Muscle of back (tissue), 13 donors: ENCODE measurements at places on chromosomes 4 and X. TPM values are rescaled to one million over a fixed set of nuclear protein-coding genes. Genes with fewer than 3 reads are reported as not detected.

- DNase-seq, result no peak
Observed at GRCh38 chr4:152468408-152468807, 67.5 kb downstream of the FBXW7 start.

Gene CLCN5
- polyA plus RNA-seq, result 56.1 TPM

Gene TEX13C
- not detected for polyA plus RNA-seq

DNA sequence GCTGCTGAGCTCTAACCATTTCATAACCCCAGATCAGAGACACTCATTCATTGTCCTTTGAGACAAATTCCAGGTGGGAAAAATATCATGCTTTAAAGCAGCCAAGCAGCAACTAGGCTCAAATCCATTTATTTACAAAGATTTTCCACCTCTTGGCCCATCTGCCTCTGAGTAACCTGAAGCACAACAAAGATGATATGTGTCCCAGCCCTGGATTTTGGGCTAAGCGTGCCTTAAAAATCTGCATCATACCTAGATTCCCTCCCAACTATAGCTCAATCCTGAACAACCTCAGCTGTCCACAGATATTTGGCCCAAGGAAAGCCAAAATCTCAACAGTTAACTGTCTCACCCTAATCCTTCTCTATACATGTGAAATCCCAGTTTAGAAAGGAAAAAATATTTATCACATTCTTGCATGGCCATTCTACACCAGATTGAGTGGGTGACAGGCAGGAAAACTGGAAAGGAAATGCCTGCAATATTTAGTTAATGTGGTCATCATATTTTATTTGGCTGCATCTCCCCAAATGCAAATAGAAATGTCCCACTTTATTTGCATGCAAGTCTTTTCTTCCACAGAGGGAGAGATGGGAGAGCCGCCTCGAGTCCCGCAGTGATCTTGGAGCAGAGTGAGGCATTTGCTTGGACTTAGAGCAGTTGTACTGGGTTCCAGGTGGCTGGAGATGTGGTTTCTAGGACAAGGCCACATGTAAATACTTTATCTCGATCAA lies 146.4 kb upstream of the EOLA2 start:
- peak; percentile 42 for DNase-seq

DNA sequence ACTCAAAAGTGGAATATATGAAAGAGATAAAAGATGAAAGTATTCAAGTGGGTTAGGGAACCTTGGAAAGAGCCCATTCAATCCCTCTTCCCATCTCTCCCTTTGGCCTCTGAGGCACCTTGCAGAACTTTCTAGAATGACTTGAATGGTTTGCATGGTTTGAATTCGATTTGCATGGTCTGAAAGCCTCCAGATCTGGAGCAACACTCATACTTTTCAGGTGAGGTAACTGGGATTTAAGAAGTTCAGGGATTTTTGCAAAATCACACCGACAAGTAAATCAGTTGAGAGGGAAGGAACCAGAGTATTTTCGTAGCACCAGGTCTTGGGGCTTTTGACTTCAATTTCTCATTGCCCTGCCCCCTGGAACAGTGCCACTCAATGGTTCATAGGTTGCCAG lies 476.0 kb upstream of the FTHL17 start:
- no peak for DNase-seq

DNA sequence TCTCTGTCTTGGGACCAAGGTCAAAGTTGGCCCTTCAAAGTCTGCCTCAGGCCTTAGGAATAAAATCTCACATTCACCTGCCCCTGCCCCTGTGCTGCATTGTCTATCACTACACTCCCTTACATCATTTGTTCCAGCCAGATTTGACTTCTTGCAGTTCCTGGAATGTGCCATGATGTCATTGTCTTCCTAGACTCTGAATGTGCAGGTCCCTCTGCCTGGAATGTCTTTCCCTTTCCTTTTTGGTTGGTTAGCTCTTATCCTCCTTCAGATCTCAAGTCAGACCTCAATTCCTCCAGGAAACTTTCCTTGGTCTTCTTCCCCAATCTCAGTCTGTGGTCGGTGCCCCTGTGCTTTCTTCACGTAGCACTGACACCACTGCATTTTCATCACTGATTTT lies 67.7 kb upstream of the EFNB1 start:
- no peak for DNase-seq

Gene CD38
- polyA plus RNA-seq, result 1.3 TPM

GRCh38 chrX:129996120-129996519 lies 13.7 kb downstream of the BCORL1 start:
- DNase-seq, result no peak

- no peak for DNase-seq
Observed at GRCh38 chr4:105558277-105558676, 5.9 kb downstream of the ARHGEF38 start.

Gene LRCH2
- 6.5 TPM for polyA plus RNA-seq

Gene ARHGAP24
- polyA plus RNA-seq, result 48.8 TPM

Gene S100G
- polyA plus RNA-seq, result not detected

DNA sequence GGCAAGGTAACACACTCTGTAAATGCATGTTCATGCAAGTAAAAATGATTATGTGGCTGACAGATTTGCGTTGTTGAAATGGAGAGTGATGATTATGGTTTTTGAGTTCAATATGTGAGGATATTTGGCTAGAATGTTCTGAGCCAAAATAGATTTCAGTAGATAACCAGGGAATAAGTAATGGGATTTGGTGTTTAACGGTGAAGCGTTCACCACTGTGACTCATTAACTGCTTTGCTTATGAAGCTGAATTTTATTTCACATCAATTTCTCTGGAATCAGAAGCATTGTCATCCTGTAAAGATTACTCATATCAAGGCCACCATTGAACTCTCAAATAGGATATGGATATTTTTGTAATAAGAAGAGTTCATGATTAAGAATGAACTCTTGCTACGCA lies 11.7 kb downstream of the AFP start:
- peak; percentile 40 for DNase-seq

DNA sequence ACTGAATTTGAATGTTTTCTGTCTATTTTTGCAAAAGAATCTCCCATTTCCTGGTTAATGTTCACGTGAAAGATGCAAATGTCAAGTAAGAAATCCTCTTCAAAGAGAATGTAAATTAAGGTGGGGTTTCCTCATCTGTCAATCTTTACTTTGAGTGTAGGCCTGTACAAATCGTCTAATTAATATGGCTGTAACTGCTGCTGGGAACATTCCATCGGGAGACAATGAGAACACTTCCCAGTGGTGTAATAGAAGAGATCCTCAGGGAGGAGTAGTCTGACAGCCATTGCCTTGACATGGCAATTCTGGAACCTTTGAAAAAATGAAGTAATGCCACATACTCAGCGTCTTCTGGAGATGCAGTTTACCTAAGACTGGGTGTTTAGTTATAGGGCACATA lies 3.7 kb downstream of the EREG start:
- no peak for DNase-seq

Gene PKD2
- polyA plus RNA-seq, result 25.5 TPM

DNA sequence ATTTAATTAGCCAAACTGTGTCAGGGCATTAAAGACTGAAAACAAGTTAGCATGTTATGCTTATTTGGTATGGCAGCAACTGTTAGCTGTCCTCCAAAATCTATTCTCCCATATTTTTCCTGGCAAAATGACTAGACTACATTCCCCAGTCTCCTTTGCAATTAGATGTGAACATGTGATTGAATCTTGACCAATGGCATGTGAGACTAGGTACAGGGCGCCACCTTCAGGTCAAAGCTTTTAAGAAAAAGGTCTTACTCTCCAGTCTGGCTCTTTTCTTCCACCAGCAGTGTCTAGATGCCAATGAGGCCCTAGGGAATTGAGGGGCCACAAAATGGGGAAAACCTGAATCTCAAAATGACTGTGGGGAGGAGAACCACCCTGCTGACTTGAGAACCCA lies 408.2 kb downstream of the SMARCA1 start:
- no peak for DNase-seq

GRCh38 chr4:17272154-17272553 lies 239.7 kb downstream of the QDPR start:
- no peak for DNase-seq

- no peak for DNase-seq
Observed at GRCh38 chrX:12611471-12611870, 179.7 kb upstream of the PRPS2 start.
